ENCODE measurements at places on chromosomes 7 and 10.

DNA sequence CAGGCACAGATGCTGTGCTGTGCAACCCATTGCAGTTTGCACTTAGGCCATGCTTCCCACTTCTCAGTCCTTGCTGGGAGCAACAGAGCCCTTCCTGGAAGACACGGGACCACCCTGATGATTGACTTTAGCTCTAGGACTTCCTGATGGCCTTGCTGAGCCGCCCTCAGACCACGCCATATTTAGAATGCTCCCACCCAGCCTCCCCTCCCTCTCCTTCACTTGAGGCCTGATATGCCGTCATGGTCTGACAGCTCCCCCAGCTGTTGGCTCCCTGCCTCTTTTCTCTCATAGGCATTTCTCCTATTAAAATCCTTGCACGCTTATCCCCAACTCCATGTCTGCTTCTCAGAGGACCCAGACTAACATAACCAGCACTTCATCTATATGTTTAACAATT, 29.4 kb upstream of the GATAD1 start:
- DNase-seq, result no peak

DNA sequence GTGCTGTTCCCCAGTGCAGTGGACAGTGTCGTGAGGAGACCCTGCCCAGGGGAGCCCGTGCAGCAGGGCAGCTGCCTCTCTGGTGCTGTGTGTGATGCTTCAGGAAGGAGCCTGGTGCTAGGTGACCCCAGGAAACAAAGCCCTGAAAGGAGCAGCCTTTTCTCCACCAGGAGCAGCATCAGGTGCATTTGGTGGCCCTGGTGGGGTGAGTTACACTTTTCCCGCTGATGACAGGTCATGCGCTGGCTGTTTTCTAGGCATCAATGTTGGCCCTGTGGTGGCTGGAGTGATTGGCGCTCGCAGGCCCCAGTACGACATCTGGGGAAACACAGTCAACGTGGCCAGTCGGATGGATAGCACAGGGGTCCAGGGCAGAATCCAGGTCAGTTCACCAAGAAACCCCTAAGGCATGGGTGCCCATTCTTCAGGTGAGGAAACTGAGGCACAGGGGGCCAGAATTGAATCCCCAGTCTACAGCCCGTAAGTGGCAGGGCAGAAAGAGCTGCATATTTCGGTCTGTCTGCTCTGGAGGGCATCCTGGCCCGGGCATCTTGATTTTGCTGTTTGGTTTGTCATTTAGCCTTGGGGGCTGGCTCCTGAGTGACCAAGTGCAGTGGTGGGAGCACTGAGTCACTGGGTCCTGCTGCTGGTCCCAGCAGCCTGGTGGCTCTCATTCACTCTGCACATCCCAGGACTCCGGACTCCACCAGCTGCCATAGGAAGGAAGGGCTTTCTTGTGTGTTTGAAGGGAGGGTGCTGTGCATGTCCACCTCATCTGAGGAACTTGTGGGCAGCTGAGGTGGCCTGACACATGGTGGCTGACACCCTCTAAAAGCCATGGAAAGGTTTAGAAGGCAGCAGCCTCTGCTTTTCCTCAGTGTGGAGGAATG, 136.3 kb downstream of the ADCY1 start:
- no peak for DNase-seq

DNA sequence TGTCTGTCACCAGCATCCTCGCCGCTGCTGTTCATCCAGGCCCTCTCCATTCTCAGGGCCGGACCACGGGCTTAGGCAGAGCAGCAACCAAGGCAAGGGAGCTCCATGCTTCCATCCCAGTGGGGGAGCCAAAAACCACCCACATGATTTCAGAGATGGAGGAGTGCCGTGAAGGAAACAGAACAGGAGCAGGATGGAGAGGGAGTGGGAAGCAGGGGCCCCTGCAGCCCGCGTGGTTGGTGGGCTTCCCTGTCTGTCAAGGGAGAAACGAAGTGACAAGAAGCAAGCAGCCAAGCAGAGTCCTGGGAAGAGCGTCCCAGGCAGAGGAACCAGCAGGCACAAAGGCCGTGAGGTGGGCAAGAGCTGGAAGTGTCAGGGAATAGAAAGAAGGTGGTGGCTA, 95.7 kb downstream of the SLIT1 start:
- DNase-seq, result no peak

- DNase-seq, result no peak
Measured at GRCh38 chr10:75209086-75209920, 1.3 kb upstream of the VDAC2 start.

DNA sequence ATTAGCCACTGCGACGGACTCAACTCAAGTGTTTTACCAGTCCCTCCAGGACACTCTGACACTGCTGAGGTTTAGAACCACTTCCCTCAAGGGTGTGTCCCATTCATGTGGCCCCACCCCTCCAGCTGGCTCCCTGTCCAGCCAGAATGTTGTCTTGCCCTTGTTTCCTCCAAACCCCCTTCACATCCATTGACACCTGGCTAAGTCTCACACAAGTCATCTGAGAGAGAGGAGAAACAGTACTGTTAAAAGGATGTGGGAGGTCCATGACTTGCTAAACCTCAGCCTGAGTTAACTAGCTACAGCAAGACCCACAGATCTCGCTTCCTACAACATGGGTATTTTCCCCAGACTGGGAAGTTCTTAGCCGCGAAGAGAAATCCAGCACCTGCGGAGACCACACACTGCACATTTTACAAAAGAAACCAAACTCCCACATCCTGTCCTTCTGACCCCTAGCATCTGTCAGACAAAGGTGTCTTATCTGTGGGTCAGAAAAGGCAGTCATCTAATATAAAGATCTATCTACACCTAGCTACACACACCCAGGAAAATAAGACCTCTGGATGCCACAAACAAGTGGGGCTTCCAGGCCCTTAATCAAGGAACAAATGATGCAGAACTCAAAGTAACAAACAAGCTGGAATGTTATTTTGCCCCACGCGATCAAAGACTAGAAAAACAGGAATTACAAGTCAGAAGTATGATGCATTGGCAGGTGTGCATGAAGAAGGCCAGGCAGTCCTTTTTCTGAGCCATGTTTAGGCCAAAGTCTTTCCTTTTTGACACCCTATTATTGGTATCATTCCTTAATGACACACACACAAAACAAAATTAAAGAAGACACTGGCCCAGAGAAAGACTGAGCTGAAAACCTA, 13.9 kb downstream of the OSBPL3 start:
- no peak for DNase-seq

DNA sequence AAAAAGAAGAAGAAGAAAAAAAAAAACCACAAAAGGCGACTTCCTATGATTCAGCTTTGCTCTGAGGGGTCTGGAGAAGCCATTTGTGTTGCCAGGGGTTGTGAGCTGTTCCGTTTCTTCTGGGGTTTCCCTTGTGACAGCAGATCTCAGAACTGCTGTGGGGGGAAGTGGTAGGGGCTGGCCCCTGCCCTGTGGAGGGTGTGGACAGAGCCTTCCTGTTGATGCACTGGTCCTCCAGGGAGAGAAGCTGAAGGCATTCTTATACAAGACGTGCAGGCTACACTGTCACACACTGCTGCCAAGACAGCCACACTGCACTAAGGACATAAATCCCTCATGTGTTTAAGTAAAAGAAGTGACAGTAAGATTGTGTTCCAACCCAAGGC, 17.3 kb upstream of the CSGALNACT2 start:
- peak; percentile 51 for DNase-seq

DNA sequence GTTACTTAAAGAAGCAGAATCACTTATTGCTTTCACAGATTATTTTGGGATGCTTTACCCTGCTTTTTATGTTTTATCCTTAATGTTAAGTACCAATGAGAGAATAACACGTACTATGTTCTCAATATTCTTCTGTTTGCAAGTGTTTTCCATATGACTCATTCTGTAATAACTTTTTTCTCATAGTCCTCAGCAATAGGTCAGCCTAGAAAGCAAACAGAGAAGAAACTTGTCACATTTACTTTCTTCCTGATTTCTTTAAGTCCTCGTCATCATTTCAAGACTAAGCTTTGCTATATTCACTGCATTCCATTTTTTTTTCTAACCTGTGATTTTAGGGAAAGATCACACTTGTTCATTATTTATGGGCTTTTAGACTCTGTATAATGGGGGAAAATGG, 6.8 kb upstream of the AGR2 start:
- DNase-seq, result no peak

GRCh38 chr10:84360637-84361365, 32.4 kb downstream of the CCSER2 start:
- DNase-seq, result no peak

- no peak for DNase-seq
Measured at GRCh38 chr7:70492625-70493024, 639.3 kb upstream of the GALNT17 start.

DNA sequence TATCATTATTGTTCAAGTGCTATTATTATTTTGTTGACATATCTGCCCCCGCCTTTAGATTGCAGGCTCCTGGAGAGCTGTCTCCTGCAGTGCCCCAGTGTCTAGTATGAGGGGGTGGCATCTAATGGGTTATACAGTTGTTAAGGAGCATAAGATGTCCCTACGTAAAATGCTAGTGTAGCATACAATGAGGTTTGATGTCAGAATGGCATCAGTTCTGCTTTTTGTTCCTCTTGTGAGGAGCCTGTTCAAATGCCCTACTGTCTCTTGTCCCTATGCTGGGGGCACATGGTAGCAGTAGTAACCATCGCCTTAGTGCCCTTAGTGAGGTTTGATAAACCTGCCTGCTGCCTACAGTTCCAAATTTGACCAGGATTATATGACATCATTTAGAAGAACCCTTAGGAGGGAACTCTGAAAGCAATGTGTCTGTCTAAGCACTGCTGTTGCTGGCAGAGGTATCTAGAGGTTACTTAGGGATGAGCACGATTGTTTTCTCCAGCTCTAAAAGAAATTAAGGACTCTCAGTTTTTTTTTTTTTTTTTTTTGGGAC, 9.7 kb downstream of the CREM start:
- no peak for DNase-seq

DNA sequence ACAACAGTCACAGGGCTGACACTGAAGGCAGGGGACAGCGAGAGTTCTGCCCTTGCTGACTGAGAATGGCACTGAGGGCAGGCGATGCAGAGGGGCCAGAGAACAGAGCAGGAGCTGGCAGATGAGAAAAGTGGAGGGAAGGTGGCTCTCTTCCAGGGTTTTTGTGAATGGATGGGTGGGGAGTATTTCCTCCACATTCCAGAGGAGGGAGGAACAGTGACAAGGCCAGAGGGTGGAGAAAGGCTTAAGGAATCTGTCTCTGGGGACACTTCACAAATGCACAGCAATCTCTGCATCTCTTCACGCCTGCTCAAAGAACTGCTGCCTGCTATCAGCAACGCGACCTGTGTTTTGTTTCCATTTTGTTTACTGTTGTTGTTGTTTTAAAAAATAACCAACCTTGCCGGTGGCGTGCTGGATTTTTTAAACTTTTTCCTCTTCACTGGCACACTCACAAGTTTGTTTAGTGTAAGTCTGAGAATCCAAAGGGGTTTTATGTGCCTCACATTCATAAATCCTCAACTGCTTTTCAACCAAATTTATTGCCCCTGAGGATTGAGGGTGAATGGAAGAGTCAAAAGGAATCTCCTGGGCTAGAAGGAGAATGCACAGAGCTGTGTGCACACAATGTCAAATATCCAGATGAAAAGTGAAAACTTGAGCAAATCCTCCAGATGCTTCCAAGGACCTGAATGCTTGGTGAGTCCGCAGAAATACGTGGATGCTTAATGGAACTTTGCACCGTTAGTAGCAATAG, 129.3 kb downstream of the GLI3 start:
- DNase-seq, result no peak

DNA sequence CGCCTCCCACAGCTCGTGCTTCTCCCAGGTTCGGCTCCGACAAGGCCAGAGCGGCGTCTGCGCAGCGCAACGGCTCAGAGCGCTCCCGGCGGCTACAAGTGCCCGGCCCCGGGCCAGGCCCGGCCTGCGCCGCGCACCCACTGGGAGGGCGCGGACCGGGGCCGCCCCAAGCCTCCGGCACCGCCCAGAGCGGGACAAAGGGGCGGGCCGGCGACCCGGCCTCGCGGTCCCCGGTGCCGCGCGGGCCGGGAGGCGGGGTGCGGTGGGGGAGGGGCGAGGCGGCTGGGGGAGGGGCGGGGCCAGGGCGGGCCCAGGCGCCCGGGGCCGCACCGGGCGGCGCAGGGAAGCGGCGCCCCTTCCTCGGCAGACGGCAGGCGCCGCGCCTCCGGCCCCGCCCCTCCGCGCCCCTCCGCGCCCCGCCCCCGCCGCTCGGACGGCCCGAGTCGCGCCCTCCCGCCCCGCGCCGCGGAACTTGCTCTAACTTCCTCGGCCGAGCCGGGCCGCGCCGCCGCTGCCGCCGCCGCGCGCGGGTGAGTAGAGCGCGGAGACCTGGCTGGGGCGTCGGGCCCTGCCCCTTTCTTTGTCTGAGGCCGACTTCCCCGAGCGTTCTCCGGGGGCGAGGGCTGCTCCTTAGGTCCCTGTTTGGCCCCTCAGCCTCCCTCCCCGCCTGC, at the start of gene TSPAN14:
Gene TSPAN14, plus strand, starts transcription at position 469 of the 671 bp plus-strand sequence. CDS start 34,924 bp downstream, outside the sequence.
- peak; percentile 52 for DNase-seq

- DNase-seq, result no peak
Measured at GRCh38 chr10:85557077-85557476, 809.5 kb downstream of the GRID1 start.

DNA sequence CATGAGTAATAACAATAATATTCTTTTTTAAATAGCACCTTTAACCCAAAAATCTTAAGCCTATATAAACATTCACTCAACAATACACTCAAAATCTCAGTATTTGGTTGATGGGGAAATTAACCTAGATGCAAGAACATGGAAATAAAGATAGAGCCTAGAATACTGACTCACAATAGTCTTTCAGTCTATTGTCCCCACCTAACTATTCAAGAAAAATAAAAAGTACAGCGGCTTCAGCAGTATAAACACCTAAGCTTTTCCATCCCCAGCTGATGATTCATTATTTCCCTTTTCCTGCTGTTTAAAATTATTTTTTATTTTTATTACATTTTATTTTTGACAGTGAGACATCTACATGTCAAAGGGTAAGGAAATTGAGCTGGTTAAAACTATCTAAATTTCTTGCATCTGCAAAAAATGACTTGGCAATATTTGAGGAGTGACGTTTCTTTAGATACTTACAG, 201.4 kb downstream of the FZD1 start:
- no peak for DNase-seq

- DNase-seq, result no peak
Measured at GRCh38 chr7:142793156-142793555, 22.4 kb downstream of the PRSS2 start.

- no peak for DNase-seq
Measured at GRCh38 chr7:108376206-108376605, 80.0 kb downstream of the NRCAM start.

- DNase-seq, result no peak
Measured at GRCh38 chr7:46772776-46773175, 809.1 kb downstream of the TNS3 start.

DNA sequence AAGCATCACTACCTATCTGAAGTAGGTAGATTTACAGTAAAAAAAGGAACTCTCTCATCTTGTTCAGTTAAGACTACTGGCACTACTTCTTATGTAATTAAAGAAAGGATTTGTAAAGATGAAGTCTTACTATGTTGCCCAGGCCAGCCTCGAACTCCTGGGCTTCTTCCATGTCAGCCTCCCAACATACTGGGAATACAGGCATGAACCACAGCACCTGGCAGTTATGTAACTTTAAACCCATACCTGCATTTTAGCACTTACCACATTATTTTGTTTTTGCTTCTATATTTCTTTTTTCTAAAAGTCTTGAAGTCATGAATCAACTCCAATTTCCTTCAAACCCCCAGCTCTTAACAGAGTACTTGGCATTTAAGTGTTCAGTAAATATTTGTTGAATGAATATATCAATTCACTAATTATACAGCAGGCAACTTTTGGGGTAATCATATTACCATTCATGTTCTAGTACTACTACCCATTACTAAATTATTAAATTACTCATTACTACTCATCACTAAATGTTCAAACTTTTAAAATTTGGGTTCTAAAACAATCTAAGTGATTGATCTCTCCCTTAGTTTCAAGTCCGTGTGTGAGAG, 31.6 kb upstream of the CCDC71L start:
- DNase-seq, result no peak
